ENCODE measurements at places on chromosomes 1 and 21.
A peak's percentile ranks its signal among the peaks of the same experiment; 100 is the strongest.

GRCh38 chr1:230793463-230793745 lies 46.2 kb downstream of the CAPN9 start:
- no peak for DNase-seq

DNA sequence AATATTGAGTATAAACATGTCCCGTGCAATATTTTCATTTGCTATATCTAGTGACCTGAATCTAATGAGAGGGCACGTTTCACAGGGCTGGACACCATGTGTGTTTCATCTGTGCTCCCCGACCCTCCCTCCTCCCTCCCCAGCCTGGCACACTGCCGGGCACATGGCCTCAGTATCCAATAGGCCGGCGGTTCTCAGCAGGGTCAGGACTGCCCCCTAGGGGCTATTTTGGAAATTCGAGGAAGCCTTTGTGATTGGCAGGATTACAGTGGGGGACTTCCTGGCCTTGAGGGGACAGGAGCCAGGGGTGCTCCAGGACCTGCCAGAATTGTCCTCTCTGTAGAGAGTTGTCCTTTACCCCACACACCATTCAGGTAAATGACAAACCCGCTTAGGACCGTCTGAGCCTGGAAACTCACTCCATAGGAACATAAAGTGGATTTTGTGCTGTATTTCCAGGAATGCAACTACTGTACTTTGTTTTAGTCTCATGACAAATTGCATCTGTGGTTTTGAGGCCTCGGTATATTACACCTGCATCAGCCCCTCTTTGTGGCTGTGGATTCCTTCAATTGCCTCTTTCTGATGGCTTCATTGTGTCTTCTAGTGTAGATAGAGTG lies 109.5 kb upstream of the SIM2 start:
- DNase-seq, result no peak

GRCh38 chr1:226730836-226731235 lies 8.2 kb downstream of the ITPKB start:
- DNase-seq, result no peak

DNA sequence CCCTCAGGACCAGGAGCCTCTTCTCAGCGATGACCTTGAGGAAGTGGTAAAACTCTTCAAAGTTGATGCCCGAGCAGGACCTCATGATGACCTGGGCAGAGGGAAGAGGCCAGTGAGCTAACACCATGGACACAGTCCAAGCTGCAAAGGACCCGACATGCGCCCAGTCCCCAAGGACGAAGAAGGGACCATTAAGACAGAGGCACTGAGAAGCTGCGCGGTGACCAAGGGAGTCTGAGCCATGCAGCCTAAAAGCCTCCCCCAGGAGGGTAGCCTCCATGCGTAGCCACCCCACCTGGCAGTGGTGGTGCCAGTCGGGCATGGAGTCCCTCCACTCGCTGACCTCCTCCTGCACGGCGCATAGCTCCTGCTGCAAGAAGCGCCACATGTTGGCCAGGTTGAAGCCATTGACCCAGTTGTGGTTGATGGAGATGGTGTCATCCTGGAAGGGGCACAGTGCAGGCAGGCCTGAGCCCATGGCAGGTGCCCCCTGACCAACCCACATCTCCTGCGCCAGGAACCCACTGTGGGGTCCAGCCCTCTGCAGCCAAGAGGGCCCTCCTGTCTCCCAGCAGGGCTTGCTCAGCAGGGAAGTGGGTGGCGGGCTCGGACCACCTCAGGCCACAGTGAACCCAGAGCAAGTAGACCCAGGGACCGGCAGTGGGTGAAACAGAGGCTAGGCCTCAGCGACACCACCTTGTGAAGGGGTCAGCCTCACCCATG lies 2.4 kb downstream of the JMJD4 start:
- DNase-seq, result no peak

GRCh38 chr21:36717976-36718375 lies 19.1 kb downstream of the SIM2 start:
- DNase-seq, result no peak

DNA sequence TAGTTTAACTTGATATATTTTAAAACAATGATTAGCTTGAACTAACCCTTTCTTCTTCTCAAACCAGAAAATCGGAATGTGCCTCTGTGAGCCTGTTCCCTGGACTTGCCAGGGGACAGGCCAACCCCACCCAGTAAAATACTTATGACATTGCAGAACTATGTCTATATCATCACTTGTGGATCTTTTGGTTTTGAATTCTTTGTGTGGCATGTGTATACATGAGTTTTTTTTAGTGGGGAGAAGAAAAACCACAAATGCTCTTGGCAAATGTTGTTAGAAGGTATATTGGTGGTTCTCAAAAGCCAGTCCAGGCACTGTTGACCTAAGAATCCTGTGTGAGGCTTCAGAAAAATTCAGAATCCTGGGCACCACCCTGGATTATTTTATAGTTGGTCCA lies 347.4 kb downstream of the SIPA1L2 start:
- no peak for DNase-seq

- DNase-seq, result no peak
Observed at GRCh38 chr1:166258017-166258416, 91.2 kb upstream of the FAM78B start.

- DNase-seq, result no peak
Observed at GRCh38 chr1:29447368-29447767, 211.0 kb downstream of the PTPRU start.

GRCh38 chr1:209645574-209646452 lies 6.4 kb downstream of the LAMB3 start:
- DNase-seq, result no peak

- DNase-seq, result no peak
Observed at GRCh38 chr1:171844381-171844780, 3.1 kb downstream of the DNM3 start.

GRCh38 chr1:89600451-89601224 lies 32.3 kb upstream of the LRRC8C start:
- DNase-seq, result no peak

DNA sequence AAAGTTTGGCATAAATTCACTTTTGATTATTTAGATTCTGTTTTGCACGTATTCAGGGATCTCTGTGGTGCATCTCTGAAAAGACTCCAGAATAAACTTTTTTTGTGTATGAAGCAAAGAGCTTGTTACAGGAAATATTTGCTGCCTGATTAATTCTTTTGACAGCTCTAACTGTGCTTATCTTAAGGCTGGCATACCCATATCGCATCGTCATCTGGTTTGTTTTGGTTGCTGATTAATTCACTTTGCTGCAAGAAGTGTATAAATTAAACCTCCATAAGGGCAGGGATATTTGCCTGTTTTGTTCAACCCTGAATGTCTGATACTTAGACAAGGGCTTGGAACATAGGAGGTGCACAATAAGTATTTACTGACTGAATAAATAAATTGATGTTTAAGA lies 17.5 kb upstream of the DUSP10 start:
- no peak for DNase-seq

DNA sequence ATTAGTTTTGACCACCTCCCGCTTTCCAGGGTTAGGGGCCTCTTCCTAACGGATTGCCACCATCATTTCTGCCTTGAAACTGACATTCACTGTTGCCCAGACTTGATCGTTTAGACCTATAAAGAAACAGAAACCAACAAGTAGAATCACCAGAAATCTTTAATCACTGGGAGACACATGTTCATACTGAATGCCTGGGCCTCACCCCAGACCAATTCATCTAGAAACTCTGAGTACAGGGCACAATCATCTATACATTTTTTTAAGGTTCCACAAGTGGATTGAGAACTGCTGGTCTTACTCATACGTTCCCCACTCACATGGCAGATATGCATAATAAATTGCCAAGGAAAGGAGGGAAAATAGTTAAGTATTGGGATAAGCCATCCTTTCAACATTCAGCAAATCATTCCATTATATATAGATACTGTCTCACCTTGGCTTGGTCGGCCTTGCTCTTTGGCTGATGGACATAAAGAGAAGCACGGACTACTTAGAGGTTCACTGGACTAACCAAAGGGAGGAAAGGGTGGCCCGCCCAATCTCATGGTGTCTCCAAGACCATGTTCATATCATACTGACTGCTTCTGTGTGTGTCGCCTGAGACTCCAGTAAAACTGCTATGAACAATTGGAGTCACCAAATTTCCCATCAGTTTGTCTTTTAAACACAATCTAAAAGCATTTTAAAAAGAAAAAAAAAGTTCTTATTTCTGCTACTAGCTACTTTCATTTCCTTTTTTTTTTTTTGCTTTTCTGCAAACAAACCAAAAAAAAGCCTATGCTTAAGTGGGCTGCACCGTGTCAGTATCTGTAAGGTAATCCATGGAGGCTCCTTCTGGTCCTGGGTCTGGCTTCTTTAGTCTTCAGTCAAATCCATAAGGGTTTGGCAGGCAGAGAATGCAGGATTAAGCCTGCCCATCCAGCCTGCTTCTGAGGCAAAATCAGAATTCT lies 9.4 kb upstream of the TARBP1 start:
- no peak for DNase-seq

DNA sequence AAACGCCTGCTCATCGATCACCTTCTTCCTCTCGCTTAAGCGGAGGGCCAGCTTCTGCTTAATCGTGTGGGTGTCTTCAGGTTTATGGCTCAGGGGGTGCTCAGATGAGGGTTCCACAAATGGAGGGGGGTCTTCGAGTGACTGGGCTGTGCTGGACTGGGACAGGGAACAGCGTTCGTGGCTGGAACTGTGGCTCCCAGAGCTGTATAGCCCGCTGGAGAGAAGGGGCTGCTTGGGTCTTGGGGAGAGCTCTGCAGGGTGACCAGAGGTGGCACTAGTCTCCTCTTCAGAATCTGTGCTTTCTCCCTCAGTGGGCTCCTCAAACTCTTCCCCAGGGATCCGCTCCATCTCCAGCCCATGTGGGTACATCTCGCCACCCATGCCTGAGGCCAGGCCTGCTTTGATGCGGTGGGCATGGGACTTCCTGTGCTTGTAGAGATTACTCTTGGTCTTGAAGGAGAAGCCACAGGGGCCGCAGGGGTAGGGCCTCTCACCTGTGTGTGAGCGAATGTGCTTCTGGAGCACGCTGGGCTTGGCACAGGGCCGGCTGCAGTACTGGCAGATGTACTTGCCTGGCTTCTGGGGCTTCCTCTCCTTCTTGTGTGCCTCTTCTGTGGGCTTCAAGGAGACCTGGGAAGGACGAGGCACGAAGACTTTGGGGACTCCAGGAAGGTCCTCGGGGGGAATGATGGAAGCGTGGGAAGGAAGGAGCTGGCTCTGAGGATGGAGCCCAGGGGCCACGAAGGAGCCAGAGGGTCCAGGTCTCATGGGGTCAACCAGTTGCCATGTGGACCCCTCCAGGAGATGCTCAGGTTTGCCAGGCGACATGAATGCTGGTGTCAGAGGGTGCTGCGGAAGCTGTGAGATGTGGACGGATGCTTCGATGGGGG lies 99.4 kb upstream of the EDN2 start:
- no peak for DNase-seq

GRCh38 chr1:203346060-203346768 lies 4.7 kb downstream of the FMOD start:
- no peak for DNase-seq

DNA sequence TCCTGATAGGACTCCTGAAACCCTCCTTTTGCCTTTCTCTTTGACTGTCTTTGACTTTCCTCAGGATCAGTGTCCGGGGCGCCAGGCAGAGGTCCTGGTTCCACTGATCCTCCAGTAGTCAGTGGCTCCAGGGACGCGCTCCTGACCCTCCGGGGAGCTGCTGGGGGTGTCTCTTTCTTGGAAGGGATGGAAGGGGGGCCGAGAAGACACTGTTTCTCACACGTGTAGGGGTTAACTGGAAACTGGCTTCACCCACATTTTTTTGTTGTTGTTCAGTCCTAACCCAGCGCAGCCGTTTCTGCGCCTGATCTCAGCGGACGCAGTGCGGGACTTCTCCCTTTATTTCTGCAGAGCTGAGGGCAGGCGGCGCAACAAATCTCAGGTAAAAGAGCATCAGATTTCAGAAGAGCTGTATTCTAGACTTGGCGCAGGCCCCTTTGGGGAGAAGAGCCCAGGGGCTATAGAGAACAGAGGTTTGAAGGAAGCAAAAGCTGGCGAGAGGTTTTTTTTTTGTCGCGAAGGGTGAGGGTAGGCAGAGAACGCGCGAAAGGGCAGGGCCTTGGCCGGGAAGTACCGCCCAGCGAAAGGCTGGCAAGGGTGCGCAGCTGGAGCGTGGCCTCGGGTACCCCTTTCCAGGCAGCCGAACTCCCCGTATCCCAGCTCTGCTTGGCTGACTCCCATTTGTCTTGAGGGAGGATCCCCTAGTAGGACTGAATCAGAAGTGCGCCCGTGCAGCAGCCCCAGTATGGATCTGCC lies 4.3 kb upstream of the LHX9 start:
- no peak for DNase-seq

- DNase-seq, result no peak
Observed at GRCh38 chr1:231596337-231596791, 30.2 kb upstream of the DISC1 start.

GRCh38 chr1:208670778-208671177 lies 426.6 kb upstream of the PLXNA2 start:
- DNase-seq, result no peak

- peak; percentile 1 for DNase-seq
Observed at GRCh38 chr1:152112101-152112884, 3.0 kb downstream of the TCHH start.

DNA sequence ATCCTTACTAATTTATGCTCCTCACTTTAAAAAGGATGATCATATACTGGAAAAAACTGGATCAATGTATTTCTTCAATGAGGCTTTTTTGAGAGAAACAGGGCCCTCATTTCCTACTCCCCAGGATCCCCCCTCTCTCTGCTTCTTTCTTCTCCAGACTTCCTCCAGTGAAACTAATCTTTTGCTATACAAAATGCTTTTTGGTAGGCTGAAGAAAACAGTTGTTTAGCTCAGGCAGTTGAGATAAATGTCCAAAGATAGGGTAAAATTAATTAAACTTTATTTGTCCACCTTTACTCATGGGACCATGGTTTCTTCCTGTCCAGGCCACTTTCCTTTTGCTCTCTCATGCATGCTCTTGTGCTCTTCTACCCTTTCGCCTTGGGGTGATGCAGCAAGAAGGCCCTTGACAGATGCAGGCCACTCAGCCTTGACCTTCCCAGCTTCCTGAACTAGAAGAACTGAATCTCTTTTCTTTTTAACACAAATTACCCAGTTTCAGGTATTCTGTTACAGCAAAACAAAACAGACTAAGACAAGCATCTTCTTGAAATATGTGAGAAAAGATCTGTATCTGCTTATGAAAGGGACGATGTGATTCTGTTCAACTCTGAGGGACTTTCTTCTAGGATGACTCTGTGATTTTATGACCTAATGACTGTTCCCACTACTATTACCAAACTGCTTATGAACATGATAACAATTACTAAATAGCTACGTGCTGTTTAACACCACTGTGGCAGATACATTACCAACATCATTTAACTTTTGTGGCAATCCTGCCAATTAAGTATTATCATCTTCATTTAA lies 63.7 kb downstream of the NVL start:
- no peak for DNase-seq

GRCh38 chr1:12178511-12178910 lies 11.7 kb downstream of the TNFRSF1B start:
- no peak for DNase-seq

All from AG09309 (cell line).